ENCODE measurements at places on chromosomes 2 and 18.

DNA sequence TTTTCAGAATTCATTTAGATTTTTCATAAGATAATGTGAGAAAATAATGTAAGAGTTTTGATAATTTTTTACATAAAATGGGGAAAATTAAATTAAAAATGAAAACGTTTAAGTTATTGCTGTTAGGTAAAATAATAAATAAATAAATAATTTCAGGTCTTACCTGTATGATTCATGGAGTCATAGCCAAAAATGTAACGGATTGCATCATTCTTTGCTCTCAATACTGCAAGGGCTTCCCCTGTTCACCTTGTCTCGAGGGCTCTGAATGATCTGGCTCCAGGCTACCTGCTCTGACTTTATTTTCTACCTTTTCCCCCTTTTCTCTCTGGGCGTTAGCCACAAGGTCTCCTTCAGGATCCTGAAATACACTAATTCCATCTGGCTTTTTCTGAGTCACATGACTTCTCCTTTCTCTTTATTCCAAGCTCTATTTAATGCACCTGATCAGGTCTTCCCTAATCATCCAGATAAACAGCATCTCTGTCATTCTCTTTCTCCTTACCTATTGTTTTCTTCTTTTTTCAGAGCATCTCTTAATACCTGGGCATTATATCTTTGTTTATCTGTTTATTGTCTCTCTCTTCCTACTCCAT is 30.0 kb upstream of the CFAP36 start:
- DNase-seq: no peak

- no peak for DNase-seq
Observed at GRCh38 chr18:9474108-9474982, 968 bp upstream of the RALBP1 start.

GRCh38 chr2:63424329-63425078 is 163.8 kb downstream of the WDPCP start:
- no peak for DNase-seq

DNA sequence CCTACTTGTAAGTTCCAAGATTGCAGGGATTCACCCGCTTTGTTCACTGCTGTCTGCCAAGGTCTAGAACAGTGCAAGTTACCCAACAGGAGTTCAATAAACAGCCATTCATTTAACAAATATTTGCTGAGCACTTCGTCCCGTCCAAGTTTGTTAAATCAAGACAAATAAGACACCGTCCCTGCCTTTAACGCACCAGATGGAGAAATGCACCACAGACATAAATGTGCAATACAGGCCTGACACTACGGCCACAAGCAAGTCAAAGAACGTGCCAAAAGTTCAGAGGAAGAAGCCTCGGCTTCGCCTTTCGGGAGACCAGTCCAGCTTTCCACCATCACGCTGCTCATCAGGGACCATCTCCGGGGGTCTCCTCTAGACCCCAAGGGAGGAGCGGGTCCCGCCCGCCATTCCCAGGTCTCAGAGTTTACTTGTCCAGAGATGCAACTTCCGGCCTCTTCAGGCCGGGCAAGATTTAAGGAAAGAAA is 429 bp downstream of the C2orf76 start:
- DNase-seq: no peak

DNA sequence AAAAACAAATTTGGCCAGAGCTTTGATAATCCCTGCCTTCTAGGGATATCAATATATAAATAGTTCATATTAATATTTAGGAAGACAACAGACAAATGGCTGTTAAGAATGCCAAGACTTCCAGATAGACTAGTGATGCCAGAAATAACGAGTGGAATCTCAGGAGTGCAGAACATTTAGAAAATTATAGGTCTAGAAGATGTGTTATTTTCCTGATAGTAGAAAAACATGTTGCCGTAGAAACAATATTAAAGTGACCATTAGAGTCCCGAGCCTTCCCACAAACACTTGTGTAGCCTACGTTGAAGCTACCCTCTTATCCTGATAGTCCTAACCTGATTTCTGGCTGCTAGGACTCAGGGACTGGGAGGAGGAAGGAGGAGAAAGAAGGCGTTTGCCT is 54.3 kb upstream of the ITGA6 start:
- DNase-seq: no peak

DNA sequence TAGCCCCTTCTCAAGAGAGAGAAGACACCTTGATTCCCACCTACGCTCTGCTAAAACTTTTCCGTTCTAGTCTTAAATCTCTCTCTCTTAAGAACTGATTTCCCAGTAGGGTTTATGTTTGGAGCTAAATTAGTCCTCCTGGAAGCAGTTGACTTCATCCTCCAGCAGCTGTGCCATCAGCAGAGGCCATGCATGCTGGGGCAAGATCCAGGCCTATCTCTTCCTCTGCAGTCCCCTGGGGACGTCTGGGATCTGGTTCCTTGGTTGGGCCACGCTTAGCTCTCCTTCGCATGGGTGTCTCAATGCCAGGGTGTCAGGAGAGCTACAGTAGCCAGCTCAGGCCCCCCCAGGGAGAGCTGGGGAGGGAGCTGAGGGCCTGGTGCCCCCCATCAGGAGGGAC is 49.7 kb downstream of the HPCAL1 start:
- DNase-seq: no peak

GRCh38 chr2:177830881-177831386 is 241.6 kb downstream of the PDE11A start:
- DNase-seq: no peak

- DNase-seq: no peak
Observed at GRCh38 chr18:14089781-14090180, 42.5 kb downstream of the ZNF519 start.

GRCh38 chr2:161556440-161556839 is 67.8 kb upstream of the SLC4A10 start:
- no peak for DNase-seq

DNA sequence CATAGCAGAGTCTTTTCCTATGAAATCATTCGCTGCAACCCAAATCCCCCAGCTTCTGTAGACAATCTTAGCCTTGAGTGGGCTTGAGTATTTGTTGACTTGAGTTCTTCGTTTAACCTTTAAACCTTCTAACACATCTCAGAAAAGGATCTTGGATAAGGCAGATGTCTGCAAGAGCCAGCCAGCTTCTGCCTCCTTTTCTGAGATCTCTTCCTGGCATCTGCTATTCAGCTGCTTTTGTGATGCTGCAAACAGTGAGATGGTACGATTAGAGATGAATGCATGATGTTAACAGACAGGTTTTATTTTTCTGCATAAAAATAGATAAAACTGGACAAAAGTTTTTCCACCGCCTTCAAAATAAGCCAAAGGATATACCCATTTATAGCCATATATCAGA is 37.5 kb downstream of the NRP2 start:
- DNase-seq: no peak

GRCh38 chr18:58887613-58887963 is 22.9 kb downstream of the ZNF532 start:
- DNase-seq: no peak

- DNase-seq: no peak
Observed at GRCh38 chr2:7022492-7023385, 105.5 kb downstream of the RNF144A start.

DNA sequence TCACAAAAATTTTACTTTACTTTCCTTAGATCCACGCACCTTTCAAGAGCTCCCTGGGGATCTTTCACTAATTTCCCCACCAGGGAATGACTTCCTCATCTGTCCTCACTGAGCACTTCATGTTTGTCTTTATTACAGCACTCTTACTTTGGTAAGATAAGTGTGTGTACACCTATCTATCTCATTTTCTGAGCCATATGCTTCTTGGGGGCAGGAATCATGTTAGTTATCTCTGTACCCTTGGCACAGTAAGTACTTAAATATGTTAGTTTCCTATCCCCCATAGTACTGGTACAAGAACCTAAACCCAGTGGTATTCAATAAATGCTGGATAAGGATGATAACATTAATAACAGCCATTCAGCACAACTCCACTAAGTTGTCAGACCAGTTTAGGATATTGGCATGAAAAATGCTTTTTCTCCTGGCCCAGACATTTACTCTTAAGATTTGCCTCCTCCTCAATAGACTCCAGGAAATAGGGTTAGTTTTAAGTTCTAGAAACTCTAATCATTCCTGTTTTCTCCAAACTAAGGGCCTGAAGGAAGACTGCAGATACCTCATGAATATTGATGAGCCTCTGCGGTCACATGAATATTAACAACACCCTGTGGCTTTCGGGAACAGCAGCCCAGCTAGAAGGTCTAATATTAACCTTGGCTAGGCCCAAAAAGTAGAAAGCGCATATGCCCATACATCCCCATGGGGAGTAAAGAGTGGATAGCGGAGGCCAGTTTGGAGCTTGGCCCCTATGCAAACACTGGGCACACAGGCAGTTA is 38.2 kb downstream of the NHEJ1 start:
- no peak for DNase-seq

DNA sequence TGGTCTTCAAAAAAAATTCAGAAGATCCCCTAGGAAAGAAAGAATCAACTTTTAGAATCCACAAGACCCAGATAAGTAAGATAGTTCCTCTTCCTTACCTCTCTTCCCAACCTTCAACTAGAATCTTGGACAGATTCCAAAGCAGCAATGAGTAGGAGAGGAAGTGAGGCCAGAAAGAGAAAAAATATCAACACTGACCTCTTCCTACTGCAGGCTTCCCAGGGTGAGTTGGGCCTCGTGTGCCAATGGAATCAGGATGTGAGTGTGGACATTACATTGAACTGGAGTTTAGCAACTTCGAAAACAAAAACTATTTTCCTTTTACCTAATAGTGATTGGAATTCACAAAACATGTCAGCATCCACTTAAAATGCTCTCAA is 102.5 kb upstream of the PIEZO2 start:
- no peak for DNase-seq

DNA sequence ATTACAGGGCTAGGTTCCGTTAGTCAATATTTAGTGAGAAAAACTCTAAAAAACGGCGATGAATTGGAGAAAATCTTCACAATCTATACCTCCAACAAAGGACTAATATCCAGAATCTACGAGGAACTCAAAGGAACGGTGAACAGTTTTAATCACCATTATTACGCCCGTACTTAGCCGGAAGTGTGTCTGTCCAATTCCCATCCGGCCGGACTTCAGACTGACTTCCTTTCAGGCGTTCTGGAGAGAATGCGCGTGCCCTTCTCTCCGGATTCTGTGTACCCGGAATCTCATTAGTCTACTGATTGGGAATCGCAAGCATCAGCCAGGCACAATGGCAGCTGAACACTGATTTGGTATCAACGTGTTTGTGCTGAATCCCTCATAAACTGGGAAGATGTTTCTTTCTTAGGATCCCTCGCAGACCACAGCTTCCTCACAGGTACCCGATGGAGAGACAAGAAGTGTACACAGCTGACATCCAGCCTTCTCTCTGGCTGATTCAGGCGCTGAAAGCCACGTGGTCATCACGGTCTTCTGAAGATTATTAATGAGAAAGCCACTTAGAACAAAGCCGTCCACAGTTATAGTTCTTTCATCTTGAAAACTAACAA is 239.9 kb downstream of the ZNF516 start:
- no peak for DNase-seq

DNA sequence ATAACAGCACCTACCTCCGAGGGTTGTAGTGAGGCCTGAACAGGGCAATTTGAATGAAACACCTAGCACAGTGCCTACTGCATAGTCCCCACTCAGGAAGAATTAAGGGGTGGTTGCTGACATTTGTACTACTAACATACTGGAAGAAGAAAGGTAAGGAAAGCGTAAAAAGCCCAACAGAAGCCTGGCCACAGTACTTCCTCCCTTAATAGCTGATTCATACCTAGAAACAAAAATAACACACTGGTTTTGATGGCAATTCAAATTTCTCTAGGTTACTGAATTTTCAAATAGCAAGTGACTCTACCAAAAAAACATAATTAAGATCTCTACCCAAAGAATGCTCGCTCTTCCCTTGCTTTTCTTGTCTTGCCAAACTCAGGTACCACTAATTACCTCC is 16.2 kb downstream of the SUCLG1 start:
- DNase-seq: no peak

- DNase-seq: no peak
Observed at GRCh38 chr2:231331533-231331932, 64.0 kb upstream of the B3GNT7 start.

- no peak for DNase-seq
Observed at GRCh38 chr2:141589314-141589713, 541.5 kb downstream of the LRP1B start.

- DNase-seq: no peak
Observed at GRCh38 chr2:36692121-36692520, 4.4 kb upstream of the VIT start.

GRCh38 chr18:30945761-30946160 is 96.8 kb downstream of the DSC3 start:
- DNase-seq: no peak

DNA sequence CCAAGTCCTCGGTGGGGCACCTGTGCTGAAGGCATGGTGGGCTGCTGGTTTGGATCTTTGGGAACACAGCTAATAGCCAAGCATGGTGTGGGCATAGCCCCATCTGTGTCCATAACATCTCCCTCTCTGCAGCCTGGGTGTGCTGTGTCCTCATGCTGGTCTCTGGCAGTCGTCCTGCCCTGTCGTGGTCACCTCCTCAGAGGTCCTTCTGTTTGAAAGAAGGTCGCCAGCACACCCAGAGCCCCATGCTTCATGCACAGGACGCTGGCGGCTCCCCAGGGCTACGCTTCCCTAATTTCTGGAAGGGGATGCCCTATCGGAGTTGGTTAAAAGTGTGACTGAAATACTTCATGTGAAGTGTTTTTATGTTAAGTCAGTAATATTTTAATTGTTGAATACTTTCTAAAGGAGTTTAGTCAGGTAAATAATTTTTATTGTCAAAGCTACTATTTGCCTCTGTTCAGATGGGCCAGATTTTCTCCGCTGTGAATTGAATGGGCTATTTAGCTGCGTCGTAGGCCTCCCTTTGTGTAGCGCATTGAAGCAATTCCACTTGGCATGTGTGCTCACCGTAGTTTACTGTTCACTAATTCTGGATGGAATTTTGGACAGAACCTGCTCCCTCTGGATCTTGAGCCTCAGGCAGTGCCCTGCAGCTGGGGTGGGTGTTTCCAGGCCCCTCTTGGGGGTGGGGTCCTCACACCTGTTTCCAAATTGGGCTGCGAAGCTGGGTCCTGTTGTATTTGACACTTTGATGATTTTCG is 81.9 kb downstream of the WDSUB1 start:
- DNase-seq: no peak

DNA sequence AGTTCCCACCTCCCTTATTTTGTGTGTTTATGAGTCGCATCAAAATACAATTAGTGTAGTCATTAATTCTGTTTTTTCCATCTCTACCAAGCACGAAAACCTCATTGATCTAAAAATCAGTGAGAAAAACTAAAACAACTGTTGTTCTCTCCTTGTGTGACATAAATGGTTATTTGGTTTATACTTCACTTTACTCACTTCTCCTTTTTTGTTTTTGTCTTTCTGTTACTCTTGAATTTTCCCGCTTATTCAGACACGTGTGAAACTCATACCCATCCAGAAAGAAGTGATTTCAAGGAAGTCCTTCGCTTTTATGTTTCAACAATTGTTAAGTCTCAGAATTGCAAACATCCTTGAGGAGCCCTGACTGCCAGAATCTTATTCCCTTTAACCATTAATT is 121.6 kb downstream of the EML6 start:
- DNase-seq: no peak

- DNase-seq: no peak
Observed at GRCh38 chr2:223932816-223933800, 12.0 kb downstream of the WDFY1 start.
